HEK293T (cell line): ENCODE measurements at places on chromosomes 1 and 21.

DNA sequence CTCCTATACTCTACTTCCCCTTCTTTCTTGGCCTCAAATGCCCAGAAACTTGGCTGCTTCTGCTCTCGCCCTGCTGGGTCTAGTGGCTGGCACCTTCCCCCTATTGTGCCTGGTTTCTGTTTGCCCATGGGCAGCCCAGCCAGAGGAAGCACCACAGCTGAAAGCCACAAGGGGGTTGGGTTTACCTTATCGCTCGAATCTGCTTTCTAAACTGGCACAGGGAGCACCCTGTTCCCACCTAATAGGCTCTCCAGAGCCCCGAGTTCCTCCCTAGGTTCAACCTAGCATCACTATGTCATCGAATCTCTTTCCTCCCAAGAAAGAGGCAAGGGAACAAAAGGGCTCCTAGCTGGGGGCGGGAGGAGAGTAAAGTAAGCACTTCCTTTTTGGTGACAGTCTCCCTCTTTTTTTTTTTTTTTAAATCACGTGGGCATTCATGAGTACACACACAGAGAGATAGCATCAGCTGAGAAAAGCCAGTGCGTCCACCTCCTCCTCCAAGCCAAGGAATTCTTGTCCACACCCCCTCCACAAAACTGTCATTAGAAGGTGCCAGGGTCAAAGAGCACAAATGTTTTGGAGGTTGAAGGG is 72.8 kb downstream of the PLEKHA6 start:
- DNase-seq = no peak

GRCh38 chr21:37008724-37009123 is 2.2 kb downstream of the RIPPLY3 start:
- DNase-seq = no peak

DNA sequence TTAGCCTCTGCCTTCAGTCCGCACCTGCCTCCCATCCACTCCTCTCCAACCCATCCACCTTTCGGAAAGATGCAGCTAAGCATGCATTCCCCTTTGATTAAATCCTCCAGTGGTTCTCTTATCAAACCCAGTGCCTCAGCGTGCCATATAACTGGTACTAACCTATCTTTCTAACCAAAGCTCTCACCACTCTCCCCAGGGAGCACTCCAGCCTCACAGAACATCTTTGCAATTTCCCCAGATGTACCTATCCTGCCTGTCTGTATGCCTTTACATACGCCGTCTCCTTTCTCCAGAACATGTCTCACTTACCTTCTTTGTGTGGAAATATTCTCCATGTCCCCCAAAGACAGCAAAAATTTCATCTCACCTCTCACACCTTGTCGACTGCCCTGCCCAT is 80.0 kb downstream of the SLC25A24 start:
- DNase-seq = no peak

GRCh38 chr1:114249691-114250090 is 96.0 kb upstream of the SYT6 start:
- DNase-seq = no peak

GRCh38 chr1:10782491-10783244 is 13.8 kb downstream of the CASZ1 start:
- DNase-seq = no peak

DNA sequence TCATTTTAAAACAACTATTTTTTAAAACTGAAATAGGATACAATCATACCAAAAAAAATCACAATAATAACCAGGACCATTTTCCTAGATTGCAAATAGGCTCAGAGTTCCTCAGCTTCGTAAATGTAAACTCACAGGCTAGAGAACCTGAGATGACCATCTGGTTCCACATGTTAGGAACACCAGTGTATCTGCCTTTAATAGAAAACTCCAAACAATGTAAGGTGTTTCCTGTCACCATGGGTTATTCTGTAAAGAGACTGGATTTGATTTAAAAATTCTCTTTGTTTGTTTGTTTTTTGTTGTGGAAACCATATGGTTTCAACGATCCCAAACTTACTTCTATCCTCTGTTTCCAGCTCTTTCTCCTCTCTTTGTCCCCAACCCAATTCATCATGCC is 197.5 kb downstream of the ZZZ3 start:
- DNase-seq = no peak

DNA sequence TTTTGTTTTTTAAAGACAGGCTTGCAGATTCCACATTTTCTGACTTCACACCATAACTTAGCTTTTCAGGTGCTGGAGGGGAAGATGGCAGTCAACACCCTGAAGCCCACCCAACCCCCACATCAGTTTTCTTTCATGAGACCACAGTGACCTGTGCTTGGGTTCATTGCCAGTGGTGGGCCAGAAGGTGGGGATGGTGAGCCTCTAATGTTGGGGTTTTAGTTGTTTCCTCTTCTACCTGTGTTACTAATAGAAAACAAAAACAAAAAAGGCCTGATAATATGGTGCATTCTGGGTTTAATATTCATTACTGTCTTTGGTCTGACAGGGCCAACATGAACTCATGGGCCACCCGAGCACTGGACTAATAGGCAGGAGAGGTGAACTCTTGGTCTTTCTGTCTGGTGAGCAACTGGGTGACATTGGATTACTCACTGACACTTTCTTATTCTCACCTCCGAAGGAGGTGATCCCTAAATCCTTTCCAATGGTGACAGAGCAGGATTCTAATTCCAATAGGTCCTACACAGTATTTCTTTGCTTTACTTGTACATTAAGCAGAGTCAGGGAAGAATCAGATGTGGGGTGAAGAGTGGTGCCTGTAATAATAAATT is 132.8 kb downstream of the CLIC6 start:
- no peak for DNase-seq

DNA sequence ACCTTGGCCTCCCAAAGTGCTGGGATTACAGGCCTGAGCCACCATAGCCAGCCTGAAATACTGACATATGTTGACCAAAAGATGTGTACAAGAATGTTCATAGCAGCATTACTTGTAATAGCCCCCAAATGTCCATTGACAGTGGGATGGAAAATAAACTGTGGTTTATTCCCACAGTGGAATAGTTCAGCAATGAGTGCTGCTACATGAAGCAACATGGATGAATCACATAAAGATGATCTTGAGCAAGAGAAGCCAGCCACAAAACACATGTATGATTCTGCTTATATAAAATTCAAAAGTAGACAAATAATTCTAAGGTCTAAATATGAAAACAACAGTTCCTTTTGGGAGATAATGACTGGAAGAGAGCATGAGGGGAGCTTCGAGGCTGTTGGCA is 9.1 kb upstream of the CREG1 start:
- DNase-seq = no peak

DNA sequence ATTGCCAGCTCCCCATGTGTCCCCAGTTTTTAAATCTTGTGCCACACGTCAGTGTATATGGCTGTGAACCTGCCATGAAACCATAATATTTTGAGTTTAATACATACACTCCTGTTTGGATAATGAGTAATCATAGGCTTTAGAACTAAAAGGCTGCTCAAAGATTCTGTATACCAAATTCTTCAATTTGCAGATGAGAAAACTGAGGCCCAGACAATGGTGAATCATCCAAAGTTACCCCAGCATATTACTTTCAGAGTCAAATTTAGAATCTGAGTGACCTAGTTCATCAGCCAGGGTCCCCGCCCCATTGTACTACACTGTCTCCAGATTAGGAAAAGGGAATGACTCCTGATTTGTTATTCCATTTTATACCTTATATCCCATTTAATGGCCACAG is 224.6 kb downstream of the FGGY start:
- DNase-seq = no peak

GRCh38 chr1:159991513-159991912 is 37.5 kb upstream of the SLAMF9 start:
- DNase-seq = no peak

DNA sequence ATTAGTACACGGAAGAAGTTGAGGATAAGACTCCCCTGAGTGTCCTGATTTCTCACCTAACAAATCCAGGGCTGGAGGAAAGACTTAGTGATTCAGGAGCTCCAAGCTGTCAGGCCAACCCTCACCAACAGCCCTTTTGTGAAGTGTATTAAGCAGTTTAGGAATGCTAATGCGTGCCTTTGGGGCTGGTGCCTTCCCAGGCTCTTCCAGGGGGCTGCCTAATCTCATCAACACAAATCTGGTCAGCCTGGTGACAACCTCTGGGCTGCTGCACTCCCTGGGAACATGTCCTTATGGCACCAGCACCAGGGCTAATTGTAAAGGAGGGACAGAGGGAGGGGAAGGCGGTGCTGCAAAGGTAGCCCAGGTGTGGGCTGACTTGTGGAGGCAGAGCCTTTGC is 15.5 kb downstream of the CSMD2 start:
- no peak for DNase-seq

DNA sequence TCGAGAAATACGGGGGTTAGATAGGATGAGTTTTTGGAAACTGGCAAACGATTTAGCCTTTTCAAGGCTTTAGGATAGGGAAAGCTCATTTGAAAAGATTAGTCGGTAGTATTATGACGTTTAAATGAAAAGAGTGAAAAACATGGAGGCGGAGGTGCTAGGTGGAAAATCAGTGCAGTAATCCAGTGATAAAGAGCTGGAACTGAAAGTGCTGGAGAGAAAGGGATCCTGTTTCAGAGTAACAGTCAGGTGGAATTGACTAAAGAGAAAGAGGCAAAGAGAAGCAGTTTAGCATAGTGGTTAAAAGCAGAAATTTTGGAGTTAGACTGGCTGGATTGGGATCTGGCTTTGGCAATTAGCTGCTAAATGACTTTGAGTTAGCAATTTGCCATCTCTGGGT is 945 bp downstream of the WDR3 start:
- peak; percentile 10 for DNase-seq

DNA sequence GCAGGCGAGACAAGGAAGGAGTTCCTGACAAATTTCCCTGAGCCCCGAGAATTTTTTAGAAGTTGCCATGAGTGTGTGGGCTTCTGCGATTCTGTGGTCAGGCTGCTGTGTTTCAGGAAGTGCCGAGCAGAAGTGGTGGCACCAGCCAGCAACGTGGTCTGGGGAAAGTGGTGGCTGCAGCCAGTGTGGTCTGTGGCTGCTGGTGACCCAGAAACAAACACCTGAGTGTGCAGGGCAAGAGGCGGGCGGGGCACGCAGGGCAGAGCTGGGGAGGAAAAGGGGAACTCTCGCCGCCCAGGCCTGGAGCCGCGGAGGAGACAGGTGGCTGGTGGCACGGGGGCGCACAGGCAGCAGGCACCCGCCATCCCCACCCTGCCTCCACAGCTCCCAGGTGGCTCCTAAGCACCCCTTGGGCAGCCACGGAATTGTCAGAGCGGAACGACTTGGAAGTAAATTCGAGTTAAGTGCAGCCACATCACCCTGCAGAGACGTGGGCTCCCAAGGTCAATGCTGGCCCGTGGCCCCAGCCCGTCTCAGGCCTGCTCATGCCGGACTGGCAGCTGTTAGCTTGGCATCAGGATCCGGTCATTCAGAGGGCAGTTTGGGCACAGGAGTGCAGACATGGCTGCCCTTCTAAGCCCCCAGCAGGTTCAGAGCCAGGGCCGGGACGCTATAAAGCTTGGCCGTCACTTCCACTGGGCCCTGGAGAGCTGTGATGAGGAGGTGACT is 25.1 kb downstream of the PRDM16 start:
- DNase-seq = no peak

DNA sequence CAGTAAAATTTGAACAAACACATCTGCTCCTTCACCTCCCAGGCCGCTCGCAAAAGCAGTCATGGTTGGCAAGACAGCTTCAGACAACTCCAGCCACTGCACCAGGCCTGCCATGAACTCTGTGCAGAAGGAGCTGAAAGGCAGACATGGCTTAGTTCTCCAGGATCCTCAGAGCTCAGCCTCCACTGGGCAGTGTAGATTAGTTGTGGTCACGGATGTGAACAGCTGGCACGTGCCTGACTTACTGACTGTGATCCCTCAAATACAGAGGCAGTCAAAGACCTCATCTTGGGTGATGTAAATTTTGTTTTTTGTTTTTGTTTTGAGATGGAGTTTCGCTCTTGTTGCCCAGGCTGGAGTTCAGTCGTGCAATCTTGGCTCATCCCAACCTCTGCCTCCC is 28.4 kb downstream of the TMCO4 start:
- no peak for DNase-seq

- DNase-seq = no peak
These were observed 79.0 kb downstream of the ZNF281 start for GRCh38 chr1:200330741-200331428.

DNA sequence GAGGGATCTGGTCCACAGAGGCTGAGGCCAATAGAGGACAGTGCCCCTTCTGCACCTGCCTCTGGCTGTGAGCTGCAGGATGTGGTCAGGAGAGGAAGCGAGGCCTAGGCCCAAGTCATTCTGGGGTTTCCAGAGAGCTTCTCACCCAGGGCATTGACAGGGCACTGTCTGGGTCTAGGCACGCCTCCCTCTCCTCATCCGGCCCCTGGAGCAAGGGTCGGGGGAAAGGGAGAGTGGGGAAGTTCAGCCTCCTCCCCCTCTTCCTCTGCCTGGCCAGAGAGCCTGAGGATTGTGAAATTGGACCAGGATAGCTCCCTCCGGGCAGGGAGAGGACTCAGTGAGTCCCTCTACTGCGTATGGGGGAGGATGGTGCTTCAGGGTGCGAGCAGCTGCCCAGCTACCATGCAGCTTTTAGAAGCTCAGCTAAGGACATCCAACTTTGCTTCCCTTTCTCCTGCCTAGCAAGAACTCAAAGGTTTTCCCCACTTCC is 6.3 kb upstream of the INAVA start:
- DNase-seq = no peak

DNA sequence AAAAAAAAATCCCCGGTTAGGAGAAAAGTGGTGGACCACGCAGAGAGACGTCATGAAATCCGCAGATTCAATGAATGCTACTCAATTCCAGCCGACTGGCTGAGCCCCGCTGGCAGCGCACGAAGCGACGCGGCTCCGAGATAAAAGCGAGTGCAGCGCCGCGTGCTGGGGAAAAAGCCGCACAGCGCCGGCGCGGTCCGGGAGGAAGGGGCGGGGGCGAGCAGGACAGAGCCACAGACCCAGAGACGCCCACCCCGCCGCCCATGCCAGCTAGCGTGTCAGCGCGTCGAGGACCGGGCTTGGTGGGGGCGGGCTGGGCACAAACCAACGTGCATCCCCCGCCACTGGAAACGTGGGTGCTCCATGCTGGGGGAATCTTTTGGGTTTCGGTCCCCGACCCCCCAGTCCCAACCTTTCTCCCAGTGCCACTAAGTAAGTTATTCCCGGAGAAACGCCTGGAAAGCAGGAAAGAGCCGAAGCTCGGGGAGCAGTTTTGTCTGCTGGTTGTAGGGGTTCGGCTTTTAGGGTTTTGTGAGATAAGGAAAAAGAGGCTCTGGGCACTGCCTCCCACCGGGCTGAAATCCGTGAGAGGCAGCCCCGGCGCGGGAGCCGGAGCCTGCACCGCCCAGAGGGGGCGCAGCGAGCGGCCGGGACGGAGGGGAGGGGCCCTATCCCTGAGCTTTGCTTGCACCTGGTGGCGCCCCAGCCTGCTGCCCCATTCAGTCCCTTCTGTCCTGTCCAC is at the start of gene KCNJ6:
TSS of gene KCNJ6 (minus strand) at position 148 of the 742 bp plus-strand sequence. CDS start 75,775 bp downstream, outside the sequence.
- peak; percentile 83 for DNase-seq
